ENCODE measurements at places on chromosomes 3 and 15. TPM values are rescaled to one million over a fixed set of nuclear protein-coding genes. Genes with fewer than 3 reads are reported as not detected.
A peak's percentile ranks its signal among the peaks of the same experiment; 100 is the strongest.

Gene ANAPC13
- total RNA-seq = 34.3 TPM

DNA sequence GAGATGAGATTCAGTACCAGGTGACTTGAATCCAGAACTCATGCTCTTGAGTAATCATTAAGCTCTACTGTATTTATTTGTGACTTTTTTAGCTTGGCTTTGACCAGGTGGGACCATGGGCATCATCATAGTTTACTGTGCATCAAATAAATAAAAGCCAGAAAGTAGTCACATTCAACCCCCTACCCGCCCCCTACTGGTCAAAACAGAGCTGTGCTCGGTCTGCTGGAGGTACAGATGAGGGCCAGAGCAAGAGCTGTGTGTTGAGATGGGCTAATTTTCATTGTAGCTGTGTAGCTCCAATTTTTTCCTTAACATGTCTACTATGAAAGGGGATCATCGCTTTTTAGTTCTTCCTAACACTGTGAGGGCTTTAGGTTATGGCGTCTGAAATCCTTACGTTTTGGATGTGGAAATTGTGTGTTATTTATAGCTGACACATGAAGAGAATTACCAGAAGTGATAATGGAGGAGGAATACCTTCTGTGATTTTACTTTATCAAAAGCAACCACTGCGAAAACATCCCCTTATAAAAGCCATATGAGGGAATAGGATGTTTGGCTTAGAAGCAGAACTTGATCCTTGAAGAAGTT lies 375.1 kb downstream of the PTPRG start:
- H3K27me3 ChIP-seq = no peaks in the 10 kb centered on the region
- H3K27ac ChIP-seq = no peak overlapping the region
- no peaks in the 10 kb centered on the region for H3K36me3 ChIP-seq
- H3K4me1 ChIP-seq = no peaks in the 10 kb centered on the region
- H3K4me3 ChIP-seq = no peak overlapping the region

- no peak overlapping the region for H3K4me3 ChIP-seq
- H3K4me1 ChIP-seq = peaks cover 5% of the 10 kb centered on the region
- H3K27me3 ChIP-seq = no peaks in the 10 kb centered on the region
- DNase-seq = no peak
- no peak overlapping the region for H3K27ac ChIP-seq
Measured at GRCh38 chr3:27500035-27500434, 15.9 kb upstream of the SLC4A7 start.

GRCh38 chr3:29503958-29504357 lies 223.1 kb downstream of the RBMS3 start:
- peaks cover 12% of the 10 kb centered on the region for H3K27me3 ChIP-seq
- no peaks in the 10 kb centered on the region for H3K4me1 ChIP-seq
- no peak overlapping the region for H3K4me3 ChIP-seq

GRCh38 chr3:16064642-16065414 lies 109.7 kb upstream of the GALNT15 start:
- peaks cover 3% of the 10 kb centered on the region for H3K4me1 ChIP-seq
- no peak overlapping the region for H3K27ac ChIP-seq
- DNase-seq = no peak
- peaks cover 9% of the 10 kb centered on the region for H3K27me3 ChIP-seq
- no peaks in the 10 kb centered on the region for H3K36me3 ChIP-seq

Gene GOLGA8H
- 0.36 TPM for total RNA-seq

GRCh38 chr15:37824717-37825382 lies 109.6 kb upstream of the TMCO5A start:
- no peaks in the 10 kb centered on the region for H3K36me3 ChIP-seq
- no peak overlapping the region for H3K4me3 ChIP-seq
- no peaks in the 10 kb centered on the region for H3K4me1 ChIP-seq
- no peak for DNase-seq

Gene CCDC9B
- 0.62 TPM for total RNA-seq

GRCh38 chr3:78154521-78155186 lies 1114.8 kb downstream of the ROBO2 start:
- no peaks in the 10 kb centered on the region for H3K36me3 ChIP-seq
- no peak overlapping the region for H3K27ac ChIP-seq
- H3K4me1 ChIP-seq = no peaks in the 10 kb centered on the region
- H3K27me3 ChIP-seq = no peaks in the 10 kb centered on the region

Gene IL20RB
- 1.1 TPM for total RNA-seq

DNA sequence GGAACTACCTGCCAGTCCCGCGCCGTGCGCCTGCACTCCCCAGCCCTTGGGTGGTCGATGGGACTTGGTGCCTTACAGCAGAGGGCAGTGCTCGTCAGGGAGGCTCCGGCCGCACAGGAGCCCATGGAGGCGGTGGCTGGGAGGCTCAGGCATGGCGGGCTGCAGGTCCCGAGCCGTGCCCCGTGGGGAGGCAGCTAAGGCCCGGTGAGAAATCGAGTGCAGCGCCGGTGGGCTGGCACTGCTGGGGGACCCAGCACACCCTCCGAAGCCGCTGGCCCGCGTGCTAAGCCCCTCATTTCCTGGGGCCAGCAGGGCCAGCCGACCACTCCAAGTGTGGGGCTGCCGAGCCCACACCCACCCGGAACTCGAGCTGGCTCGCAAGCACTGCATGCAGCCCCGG lies 580.2 kb downstream of the ZIC1 start:
- no peaks in the 10 kb centered on the region for H3K36me3 ChIP-seq
- H3K4me3 ChIP-seq = no peak overlapping the region
- H3K4me1 ChIP-seq = no peaks in the 10 kb centered on the region

- no peak for DNase-seq
- no peaks in the 10 kb centered on the region for H3K27me3 ChIP-seq
- no peak overlapping the region for H3K4me3 ChIP-seq
- no peaks in the 10 kb centered on the region for H3K36me3 ChIP-seq
Measured at GRCh38 chr3:111965484-111965883, 13.3 kb upstream of the ABHD10 start.

- no peaks in the 10 kb centered on the region for H3K36me3 ChIP-seq
- peaks cover 11% of the 10 kb centered on the region for H3K4me1 ChIP-seq
- no peak for DNase-seq
- H3K27ac ChIP-seq = no peak overlapping the region
Measured at GRCh38 chr3:43010638-43011037, 31.5 kb downstream of the GASK1A start.

DNA sequence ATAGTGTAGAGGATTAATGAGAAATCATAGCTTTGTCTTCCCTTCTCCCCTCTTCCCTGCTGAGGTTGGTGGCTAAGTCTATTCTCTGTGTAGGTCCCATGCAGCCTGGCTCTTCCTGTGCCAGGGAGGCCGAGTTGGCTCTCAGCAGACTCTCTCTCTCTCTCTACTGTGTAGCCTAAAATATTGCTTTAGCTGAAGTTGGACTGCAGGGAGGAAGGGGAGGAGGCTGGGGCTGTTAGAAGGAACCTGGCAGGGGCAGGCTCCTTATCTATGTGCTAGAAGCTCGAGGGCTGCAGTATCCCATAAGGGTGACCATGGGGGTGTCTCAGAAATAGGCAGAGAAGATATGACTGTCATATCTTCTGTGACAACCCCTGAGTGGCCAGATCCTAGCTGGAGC lies 160.8 kb downstream of the EPHB1 start:
- no peaks in the 10 kb centered on the region for H3K36me3 ChIP-seq
- H3K27ac ChIP-seq = no peak overlapping the region
- no peaks in the 10 kb centered on the region for H3K27me3 ChIP-seq
- H3K4me1 ChIP-seq = no peaks in the 10 kb centered on the region

DNA sequence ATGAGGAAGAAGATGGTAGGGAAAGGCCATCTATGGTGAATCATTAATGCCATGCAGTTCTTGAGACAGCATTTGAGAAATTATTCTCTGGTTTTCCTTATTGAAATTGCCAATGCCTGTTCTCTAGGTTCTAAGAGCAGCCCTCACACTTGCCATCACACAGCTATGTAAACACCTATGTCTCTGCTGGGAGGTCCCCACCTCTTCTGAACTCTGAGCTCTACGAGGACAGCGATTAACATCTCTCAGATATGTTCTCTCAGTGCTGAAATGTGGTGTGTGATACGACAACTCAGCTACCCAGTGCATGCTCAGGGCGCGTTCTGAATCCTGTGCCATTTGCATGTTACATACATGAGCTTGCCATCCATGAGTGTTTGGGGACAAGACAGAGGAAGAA lies 131.3 kb upstream of the CTDSPL start:
- H3K4me3 ChIP-seq = no peak overlapping the region
- no peaks in the 10 kb centered on the region for H3K36me3 ChIP-seq
- no peaks in the 10 kb centered on the region for H3K27me3 ChIP-seq
- no peak overlapping the region for H3K27ac ChIP-seq

- H3K36me3 ChIP-seq = peaks cover 35% of the 10 kb centered on the region
- peak overlapping the region; percentile 40 for H3K4me3 ChIP-seq
- peaks cover 54% of the 10 kb centered on the region for H3K4me1 ChIP-seq
- H3K27me3 ChIP-seq = no peaks in the 10 kb centered on the region
- H3K27ac ChIP-seq = peak overlapping the region; percentile 78
Measured at GRCh38 chr15:85534031-85534430, 153.6 kb downstream of the AKAP13 start.

- no peak for DNase-seq
- H3K27me3 ChIP-seq = peaks cover 21% of the 10 kb centered on the region
- H3K36me3 ChIP-seq = no peaks in the 10 kb centered on the region
- H3K4me3 ChIP-seq = no peak overlapping the region
- H3K4me1 ChIP-seq = peaks cover 7% of the 10 kb centered on the region
Measured at GRCh38 chr3:124691599-124691998, 38.7 kb upstream of the UMPS start.

- peaks cover 28% of the 10 kb centered on the region for H3K4me1 ChIP-seq
- H3K36me3 ChIP-seq = peaks cover 31% of the 10 kb centered on the region
- H3K4me3 ChIP-seq = peak overlapping the region; percentile 54
- peak overlapping the region; percentile 90 for H3K27ac ChIP-seq
- H3K27me3 ChIP-seq = no peaks in the 10 kb centered on the region
- DNase-seq = peak; percentile 50
Measured at GRCh38 chr3:53109891-53110771, 20.1 kb downstream of the RFT1 start.

- no peak overlapping the region for H3K27ac ChIP-seq
- no peak for DNase-seq
- H3K4me1 ChIP-seq = peaks cover 4% of the 10 kb centered on the region
- no peak overlapping the region for H3K4me3 ChIP-seq
- H3K27me3 ChIP-seq = no peaks in the 10 kb centered on the region
- peaks cover 21% of the 10 kb centered on the region for H3K36me3 ChIP-seq
Measured at GRCh38 chr3:47433796-47434195, 41.9 kb downstream of the SCAP start.

GRCh38 chr3:177402533-177402932 lies 205.3 kb upstream of the TBL1XR1 start:
- H3K4me1 ChIP-seq = no peaks in the 10 kb centered on the region
- no peaks in the 10 kb centered on the region for H3K36me3 ChIP-seq
- H3K27me3 ChIP-seq = no peaks in the 10 kb centered on the region
- H3K27ac ChIP-seq = no peak overlapping the region
- DNase-seq = no peak
- H3K4me3 ChIP-seq = no peak overlapping the region

Gene C2CD4A
- total RNA-seq = 0.12 TPM

Gene GOLGA6L4
- 0.86 TPM for total RNA-seq

Gene CILP
- total RNA-seq = not detected

DNA sequence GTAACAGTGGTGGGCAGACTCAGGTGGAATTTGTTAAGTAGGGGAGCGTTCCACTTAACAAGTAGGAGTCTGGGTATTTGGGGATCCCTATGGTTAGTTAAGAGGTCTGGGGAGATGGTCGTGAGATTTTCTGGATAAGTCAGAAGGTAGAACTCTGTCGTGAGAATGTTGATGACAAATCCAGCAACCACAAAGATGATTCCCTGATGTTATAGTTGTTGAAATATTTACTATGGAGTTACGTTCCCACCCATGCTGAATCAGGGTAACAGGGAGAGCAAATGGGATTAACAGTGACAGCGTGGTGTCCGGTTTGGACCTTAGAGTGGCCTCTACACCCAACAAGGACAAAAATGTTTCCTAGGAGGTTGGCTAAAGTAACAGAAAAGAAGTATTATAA lies 110.8 kb downstream of the MFSD1 start:
- H3K27me3 ChIP-seq = no peaks in the 10 kb centered on the region
- DNase-seq = no peak
- H3K36me3 ChIP-seq = no peaks in the 10 kb centered on the region
- H3K27ac ChIP-seq = no peak overlapping the region
- no peak overlapping the region for H3K4me3 ChIP-seq
- no peaks in the 10 kb centered on the region for H3K4me1 ChIP-seq

DNA sequence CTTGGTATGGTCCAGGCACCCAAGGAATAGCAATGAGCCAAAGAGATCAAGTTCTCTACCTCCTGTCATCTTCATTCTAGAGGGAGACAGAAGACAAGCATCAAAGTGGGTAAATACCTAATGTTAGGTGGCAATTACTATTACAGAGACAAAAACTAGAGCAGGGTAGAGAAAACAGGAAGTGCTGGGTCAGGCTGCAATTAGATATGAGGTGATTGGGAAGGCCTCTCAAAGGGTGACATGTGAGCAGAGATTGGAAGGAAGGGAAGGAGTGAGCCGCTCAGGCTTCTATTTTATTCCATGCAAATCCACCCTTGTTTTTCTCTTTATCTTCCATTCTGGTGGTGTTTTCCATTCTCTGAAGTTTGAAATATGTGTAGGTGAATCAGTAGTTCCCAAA lies 37.4 kb downstream of the EBLN2 start:
- H3K4me3 ChIP-seq = no peak overlapping the region
- DNase-seq = no peak
- no peaks in the 10 kb centered on the region for H3K36me3 ChIP-seq

Gene MKRN3
- 1.4 TPM for total RNA-seq

DNA sequence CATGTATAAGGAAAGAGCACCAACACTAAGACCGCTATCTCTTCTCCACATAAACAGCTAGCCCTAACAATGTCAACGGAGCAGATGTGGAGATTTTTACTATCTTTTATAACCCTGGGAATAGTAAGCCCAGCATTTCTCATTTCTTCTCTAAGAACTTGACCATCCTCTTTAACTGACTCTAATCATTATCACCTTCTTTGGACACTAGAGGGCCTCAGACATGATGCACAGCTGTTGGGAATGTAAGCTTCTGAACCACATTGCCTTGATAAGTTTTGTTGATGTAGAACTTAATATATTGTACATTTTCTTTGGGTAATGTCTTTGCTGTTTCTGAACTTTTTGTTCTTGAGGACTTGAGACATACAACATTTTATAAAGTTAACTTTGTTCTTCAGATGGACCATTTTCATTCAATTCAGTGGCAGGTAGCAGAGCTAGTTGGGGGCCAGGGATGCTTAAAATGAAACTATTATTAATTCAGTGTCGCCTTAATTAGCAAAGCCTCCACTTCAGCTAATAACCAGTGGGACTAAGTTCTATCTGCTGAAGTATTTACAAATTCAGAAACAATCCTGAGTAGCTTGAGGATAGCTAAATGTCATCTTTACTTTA lies 9.6 kb upstream of the TAGLN3 start:
- peaks cover 33% of the 10 kb centered on the region for H3K36me3 ChIP-seq
- no peak for DNase-seq
- no peaks in the 10 kb centered on the region for H3K27me3 ChIP-seq
- H3K4me3 ChIP-seq = no peak overlapping the region

Gene LRRC31
- not detected for total RNA-seq

Gene CASR
- not detected for total RNA-seq

GRCh38 chr3:50124800-50125178 lies 30.3 kb upstream of the SEMA3F start:
- no peaks in the 10 kb centered on the region for H3K36me3 ChIP-seq
- H3K27ac ChIP-seq = no peak overlapping the region
- no peak overlapping the region for H3K4me3 ChIP-seq
- H3K4me1 ChIP-seq = peaks cover 3% of the 10 kb centered on the region

- no peak overlapping the region for H3K4me3 ChIP-seq
- no peak for DNase-seq
- no peaks in the 10 kb centered on the region for H3K4me1 ChIP-seq
- no peak overlapping the region for H3K27ac ChIP-seq
- H3K36me3 ChIP-seq = no peaks in the 10 kb centered on the region
- peaks cover 47% of the 10 kb centered on the region for H3K27me3 ChIP-seq
Measured at GRCh38 chr3:155737844-155738460, 6.9 kb downstream of the PLCH1 start.

Gene UROC1
- not detected for total RNA-seq
